Aorta (tissue), 5 donors: ENCODE measurements at places on chromosomes 12 and 14. TPM values are rescaled to one million over a fixed set of nuclear protein-coding genes. Genes with fewer than 3 reads are reported as not detected.

- DNase-seq: peak; percentile 18
These were observed 9.1 kb downstream of the KRT74 start for GRCh38 chr12:52564582-52564981.

- DNase-seq: no peak
These were observed 81.6 kb downstream of the PLEKHG7 start for GRCh38 chr12:92784356-92784755.

- DNase-seq: no peak
These were observed 17.9 kb upstream of the SOS2 start for GRCh38 chr14:50249136-50249775.

GRCh38 chr12:124109760-124110159, 136.7 kb downstream of the ZNF664 start:
- no peak for DNase-seq

DNA sequence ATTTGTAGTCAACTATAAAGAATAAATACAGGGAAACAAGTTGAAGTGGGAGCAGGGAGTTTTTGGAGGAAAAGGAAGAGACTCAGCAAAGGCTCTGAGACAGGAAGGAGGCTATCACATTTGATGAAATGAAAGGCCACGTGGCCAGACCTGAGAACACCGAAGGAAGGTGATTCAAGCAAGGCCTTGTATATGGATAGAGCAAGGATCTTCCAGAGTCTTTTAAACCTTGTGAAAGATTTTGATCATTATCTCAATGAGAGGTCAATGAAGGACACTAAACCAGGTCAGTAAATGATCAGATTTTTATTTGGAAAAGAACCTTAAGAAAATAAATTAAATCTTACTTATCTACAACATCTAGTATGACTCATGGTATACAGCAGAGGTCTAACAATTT, 523.5 kb downstream of the SLC16A7 start:
- no peak for DNase-seq

- no peak for DNase-seq
These were observed 148.6 kb upstream of the FOXN3 start for GRCh38 chr14:89565607-89566006.

DNA sequence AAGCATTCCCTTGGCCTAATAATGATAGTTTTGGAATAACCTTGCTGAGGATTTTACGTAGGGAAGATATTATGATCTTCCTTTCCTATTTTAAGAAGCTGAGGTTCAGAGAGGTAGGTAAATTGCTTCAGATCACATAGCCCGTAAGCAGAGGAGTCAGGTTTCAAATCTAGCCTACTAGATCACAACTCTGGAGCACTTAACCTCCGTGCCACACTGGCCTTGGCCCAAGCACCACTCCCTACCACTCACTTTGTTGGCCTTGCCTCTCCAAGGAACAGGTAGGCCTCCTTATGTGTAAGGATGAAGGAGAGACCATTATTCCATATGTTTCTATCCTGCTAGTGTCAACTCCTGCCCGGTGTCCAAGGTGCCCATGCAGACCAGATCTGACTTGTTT, 12.4 kb upstream of the ACOT1 start:
- no peak for DNase-seq

DNA sequence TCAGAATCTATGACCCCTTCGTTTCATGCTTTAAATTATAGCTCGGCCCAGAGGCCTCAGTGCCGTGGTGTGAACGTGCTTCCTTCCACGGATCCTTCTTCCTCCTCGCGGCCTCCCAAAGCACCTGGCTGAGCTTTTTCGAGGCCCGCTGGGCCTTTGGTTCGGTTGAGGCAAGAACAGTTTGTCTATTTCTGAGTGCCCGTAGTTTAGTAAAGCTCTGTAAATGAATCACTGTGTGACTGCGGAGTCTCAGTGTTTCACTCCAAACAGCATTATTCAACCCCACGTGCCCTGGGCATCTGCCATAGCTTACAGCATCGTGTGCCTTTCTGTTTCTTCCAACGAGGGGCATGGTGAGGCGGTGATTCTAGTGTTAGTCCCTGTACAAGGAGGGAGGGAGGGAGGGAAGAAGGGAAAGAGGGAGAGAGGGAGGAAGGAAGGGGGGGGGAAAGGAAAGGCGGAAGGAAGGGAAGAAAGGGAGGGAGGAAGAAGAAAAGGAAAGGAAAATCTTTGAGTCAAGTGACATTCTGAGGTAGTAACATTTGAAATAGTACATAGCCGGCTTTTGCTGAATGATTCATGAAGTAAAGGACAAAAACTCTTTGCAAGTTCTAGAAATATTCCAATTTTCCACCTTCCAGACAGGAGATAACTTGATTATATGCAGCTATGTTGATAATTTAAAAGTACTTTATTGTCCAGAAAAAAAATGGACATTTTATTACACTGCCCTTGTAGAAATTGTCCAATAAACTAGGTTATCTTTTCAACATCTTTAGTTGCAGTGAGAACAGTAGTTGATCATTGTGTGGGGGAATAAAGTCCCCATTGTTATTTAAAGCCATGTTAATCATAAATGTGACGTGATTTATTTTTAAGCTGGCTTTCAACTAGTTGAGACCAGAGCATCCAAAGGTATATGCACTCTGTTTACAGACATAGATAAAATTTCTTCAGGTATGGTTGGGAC, 1.2 kb upstream of the TRIM9 start:
- DNase-seq: peak; percentile 52

- DNase-seq: no peak
These were observed 50.0 kb upstream of the EVL start for GRCh38 chr14:100015251-100015655.

DNA sequence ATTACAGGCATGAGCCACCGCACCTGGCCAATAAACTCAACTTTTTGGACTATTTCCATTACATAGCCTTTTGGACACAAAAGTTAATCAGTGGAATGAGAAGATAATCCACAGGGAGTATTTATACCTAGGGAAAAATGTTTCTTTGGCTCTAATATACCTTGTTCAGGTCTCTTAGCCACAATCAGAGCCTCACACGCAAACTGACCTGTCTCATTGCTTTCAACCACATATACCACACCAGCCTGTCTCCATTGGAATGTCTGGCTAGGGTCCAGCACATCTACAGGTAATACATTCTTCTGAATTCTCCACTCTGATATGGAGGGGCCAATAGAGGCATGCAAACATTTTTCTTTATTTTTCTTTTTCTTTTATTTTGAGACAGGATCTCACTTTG, 3.8 kb upstream of the RBMS2 start:
- DNase-seq: no peak

DNA sequence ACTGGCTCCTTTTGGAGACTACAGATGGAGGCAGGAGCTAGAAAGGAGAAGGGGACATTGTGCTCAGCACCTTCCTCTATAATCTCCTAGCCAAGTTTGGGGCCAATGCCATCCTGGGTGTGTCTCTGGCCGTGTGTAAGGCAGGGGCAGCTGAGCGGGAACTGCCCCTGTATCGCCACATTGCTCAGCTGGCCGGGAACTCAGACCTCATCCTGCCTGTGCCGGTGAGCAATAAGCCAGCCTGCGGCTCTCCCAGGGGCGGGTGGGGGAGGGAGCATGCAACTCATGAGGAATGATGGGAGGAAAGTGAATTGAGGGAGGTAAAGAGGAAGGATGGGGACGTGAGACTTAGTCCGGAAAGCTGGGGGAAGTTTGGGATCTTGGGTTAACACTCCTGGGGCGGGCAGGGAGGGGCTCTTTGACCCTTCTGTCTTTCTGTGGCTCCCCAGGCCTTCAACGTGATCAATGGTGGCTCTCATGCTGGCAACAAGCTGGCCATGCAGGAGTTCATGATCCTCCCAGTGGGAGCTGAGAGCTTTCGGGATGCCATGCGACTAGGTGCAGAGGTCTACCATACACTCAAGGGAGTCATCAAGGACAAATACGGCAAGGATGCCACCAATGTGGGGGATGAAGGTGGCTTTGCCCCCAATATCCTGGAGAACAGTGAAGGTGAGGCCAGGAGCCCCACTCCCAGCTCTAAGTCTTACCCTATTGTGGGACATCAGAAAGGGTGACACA, 3.3 kb downstream of the ENO2 start:
- DNase-seq: peak; percentile 42

GRCh38 chr14:97564334-97564733, 767.2 kb downstream of the VRK1 start:
- DNase-seq: no peak

GRCh38 chr12:43290836-43291235, 261.2 kb downstream of the ADAMTS20 start:
- no peak for DNase-seq

DNA sequence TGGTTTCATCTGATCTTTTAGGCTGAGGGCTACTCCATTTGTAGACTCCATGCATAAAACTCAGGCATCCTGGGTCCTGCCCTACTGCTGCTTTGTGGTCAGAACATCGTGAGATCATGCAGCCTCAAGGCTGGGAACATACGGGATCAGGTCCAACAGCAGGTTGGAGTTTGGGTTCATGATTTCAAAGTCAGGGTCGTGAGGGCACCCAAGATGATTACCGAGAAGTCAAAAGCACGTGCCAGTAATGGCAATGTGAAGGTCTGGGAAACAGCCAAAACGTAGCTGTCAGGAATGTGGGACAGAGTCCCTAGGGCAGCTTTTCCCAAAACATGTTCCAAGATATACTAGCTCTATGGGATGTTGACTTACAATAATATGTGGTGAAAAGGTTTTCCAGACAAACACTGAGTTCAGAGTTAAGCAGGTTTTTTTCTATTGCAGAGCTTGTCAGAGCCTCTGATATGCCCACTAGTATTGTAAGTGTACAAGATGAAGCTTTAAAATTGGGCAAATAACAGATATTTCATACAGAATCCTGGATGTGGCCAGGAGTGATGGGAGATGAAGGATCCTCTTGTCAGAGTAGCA, 130.3 kb upstream of the DNM1L start:
- no peak for DNase-seq

GRCh38 chr12:121866331-121866730, 7.7 kb upstream of the HPD start:
- DNase-seq: no peak

GRCh38 chr12:104150416-104150815, 12.4 kb upstream of the NFYB start:
- no peak for DNase-seq

- DNase-seq: no peak
These were observed 23.6 kb upstream of the BLTP3B start for GRCh38 chr12:100166232-100166631.

DNA sequence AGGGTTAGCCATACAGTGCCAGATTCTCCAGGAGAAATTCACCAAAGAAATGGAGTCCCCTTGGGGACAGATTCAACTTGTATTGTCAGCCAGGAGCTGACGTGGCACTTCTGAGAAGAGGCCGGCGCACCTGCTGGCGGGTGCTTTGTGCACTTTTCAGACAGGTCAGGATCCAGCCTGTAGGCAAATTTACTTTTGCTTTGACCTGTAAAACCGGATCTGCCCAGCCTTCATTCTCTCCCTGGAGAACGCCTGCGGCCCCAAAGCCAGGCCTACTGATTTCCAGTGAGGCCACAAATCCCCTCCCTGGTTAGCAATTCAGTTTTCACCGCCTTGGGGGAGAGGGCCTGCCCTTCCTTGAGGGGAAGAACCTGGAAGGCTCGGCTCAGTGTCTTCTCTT, 17.4 kb downstream of the P2RX4 start:
- no peak for DNase-seq

DNA sequence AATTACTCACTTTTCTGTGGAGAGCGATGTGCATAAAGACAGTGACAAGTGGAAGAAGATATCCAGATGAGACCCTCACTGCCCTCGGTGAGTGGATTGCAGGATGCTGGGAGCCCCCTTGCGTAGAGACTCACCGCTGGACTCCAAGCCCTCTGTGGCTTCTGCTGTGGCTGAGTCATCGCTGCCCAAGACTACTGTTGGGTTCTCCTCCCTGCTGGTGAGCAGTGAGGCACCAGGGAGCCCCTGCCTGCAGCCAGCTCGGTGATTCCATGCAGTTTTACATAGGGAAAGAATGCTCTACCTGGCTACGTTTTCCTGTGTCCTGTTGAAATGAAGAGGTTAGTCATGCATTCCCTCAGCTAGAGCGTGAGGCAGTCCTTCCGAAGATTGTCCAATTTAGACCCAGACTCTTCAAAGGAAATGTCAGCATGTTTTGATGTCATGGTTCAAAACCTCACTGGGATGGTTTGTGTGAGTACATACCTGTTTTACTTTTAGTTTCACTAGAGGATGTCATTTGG, 28.2 kb downstream of the TRAF3 start:
- DNase-seq: no peak

- DNase-seq: no peak
These were observed 89.4 kb downstream of the R3HDM2 start for GRCh38 chr12:57341275-57341990.

GRCh38 chr12:103960616-103961227, 5.0 kb upstream of the TDG start:
- DNase-seq: no peak

DNA sequence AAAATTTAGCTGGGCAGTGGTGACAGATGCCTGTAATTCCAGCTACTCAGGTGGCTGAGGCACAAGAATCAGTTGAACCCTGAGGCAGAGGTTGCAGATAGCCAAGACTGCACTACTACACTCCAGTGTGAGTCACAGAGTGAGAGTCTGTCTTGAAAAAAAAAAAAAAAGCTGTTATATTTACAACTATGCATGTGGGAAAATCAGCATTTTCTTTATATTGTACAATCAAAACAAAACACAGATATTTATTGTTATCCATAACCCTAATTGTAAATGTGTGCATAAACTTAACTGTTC, 12.5 kb downstream of the C1R start:
- no peak for DNase-seq

DNA sequence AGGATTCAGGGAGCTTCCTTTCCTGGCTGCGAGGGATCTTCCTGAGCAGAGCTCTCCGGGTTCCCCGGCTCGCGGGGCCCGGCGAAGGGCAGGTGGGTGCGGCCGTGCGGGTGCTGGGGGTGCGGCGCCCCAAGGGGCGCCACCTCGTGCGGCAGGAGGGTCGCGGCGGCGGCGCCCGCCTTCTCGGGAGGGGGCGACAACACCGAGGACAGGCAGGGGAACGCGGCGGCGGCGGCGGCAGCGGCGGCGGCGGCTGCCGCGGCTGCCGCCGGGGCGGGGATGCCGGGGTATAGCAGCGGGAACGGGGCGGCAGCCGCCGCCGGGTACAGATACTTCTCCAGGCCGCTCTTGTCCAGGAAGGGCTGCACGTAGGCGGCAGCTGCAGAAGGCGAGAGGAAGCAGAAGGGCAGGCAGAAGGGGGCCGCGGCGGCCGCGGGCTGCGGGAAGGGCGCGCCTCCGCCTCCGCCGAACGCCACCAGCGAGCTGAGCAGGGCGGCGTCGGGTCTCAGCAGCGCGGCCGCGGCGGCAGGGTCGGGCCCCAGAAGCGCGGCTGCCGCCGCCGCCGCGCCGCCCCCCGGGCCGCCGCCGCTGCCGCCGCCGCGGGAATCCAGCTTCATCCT, 2.7 kb downstream of the BHLHE41 start:
- DNase-seq: peak; percentile 60

The BDKRB2 gene
- 5.2 TPM for total RNA-seq

The SYCP3 gene
- total RNA-seq: 0.48 TPM

The DNAAF2 gene
- 4.8 TPM for total RNA-seq

The HOXC5 gene
- total RNA-seq: 3.8 TPM
